Inflammatory macrophage treated with lipopolysaccharide for 1 hour (primary cell): ENCODE measurements at places on chromosomes 7 and 10.

DNA sequence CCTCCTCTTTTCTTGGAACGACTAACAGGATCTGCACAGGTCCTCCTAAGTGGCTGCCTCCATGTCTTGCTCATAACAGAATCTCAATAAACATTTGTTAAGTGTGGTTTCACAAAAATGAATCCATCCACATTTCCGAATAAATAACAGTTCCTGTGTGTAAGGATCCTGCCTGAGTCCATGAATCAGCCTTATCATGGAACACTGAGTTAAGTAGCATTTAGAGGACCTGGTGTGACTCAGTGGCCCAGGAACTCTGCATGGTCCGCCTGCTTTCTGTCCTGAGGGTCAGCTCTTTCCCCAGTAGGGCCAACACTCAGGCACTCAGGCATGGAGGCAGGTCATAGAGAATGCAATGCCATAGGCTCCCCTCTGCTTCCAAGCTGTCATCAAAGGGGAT, 15.8 kb upstream of the C10orf90 start:
- no peak for DNase-seq

DNA sequence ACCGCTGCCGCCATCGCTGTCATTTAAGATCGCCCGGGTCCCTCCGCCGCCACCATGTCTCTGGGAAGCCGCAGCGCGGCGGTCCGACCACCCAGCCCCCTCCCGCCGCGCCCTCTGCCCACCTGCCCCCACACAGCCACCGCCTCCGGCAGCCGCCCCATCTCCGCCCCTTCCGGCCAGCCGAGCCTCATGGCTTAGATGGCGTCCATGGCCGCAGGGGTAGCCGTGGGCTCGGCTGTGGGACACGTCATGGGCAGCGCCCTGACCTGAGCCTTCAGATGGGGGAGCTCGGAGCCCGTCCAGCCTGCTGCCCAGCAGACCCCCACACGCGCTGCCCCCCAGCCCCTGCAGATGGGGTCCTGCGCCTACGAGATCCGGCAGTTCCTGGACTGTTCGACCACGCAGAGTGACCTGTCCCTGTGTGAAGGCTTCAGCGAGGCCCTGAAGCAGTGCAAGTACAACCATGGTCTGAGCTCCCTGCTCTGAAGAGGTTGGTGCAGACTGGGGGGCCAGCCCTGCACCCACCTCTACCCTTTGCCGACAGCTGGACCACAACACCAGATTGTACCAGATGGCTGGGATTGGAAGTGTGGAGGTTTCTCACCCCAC, 38.0 kb upstream of the TARP start:
- peak; percentile 41 for DNase-seq

- DNase-seq, result no peak
Measured at GRCh38 chr7:19798986-19799385, 25.6 kb upstream of the TMEM196 start.

DNA sequence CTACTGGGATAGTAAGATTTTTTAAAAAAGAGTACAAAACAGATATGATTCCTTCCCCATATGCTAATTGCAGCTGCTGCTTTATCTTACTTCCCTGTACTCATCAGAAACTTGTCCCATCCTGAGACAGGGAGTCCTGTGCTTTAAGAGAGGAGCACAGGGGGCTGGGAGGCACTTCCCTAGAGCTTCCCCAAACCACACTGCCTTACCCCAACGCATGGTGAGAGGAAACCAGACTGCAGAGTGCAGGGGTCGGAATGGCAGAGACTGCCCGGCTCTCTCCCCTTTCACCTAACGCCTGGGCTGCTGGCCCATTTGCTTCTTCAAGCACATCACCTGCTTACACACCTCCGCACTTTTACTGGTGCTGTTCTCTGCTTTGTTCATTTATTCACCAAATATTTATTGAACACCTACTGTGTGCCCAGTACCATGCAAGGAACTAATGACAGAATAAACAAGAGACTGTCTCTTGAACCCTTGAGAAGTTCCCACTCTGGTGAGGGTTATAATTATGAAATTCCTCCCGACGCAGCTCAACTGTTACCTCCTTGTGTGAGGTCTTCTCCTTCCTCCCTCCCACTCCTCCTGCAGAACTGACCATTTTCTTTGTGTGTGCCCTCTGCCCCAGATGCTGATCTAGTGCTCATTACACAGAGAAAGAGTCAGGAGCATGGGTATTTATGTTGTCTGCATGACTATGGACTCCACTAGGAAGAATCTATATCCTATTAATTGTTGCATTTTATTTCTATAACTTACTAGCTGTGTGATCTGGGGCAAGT, 289.7 kb downstream of the TCF7L2 start:
- peak; percentile 80 for DNase-seq

DNA sequence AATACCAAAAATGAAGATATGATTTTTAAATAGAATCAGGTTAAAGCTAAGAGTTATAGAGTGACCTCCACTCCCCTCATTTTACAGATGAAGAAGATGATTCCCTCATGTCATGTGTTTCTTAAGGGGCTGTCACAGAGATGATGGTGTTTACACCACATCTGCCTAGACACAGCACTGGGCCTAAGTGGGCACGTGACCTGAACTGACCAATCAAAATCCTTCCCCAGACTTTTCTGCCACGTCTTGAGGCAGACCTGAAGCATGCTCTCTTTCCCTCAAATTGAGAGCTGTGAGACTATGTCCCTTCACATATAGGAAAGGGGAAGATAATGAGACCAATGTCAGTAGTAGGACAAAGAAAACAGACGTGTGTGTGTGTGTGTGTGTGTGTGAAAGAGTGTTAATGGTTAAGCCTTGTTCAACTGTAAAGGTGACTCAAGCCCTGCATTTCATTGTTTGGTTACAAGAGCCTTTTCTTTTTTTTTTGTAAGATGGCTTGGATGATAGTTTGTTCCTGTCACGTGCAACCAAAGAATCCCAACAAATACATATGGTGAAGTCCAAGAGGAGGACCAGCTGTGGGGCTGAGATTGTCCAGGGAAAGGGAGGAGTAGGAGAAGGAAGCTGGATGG, 172.8 kb upstream of the AOAH start:
- DNase-seq, result no peak
